ENCODE measurements at places on chromosomes 7 and 10.

DNA sequence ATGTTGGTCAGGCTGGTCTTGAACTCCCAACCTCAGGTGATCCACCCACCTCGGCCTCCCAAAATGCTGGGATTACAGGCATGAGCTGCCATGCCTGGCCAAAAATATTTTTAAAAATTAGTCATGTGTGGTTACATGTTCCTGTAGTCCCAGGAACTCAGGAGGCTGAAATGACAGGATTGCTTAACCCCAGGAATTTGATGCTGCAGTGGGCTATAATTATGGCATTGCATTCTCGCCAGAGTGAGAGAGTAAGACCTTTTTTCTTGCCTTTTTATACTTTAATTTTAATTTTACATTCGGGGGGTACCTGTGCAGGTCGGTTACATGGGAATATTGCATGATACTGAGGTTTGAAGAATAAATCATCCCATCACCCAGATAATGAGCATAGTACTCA, 86.6 kb upstream of the ZNF92 start:
- DNase-seq: no peak

GRCh38 chr10:72906446-72906845, 12.9 kb downstream of the OIT3 start:
- no peak for DNase-seq

DNA sequence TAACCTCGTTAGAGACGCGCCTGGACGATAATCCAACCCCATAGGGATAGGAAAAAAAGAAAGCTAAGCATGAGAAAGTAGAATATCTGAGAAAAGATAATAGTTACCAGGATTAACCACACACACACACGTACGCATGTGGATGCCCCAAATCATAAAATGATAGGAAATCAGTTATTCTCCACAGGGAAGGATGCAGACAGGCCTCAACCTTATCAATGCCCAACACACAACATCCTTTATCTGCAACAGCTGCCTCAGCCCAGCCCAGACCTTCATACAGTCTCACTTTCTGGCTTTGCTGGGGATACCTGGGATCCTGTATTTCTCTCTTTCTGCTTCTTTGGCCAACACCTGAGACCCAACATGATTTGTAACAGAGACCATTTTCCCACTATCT, 123.0 kb downstream of the NOC3L start:
- DNase-seq: no peak

DNA sequence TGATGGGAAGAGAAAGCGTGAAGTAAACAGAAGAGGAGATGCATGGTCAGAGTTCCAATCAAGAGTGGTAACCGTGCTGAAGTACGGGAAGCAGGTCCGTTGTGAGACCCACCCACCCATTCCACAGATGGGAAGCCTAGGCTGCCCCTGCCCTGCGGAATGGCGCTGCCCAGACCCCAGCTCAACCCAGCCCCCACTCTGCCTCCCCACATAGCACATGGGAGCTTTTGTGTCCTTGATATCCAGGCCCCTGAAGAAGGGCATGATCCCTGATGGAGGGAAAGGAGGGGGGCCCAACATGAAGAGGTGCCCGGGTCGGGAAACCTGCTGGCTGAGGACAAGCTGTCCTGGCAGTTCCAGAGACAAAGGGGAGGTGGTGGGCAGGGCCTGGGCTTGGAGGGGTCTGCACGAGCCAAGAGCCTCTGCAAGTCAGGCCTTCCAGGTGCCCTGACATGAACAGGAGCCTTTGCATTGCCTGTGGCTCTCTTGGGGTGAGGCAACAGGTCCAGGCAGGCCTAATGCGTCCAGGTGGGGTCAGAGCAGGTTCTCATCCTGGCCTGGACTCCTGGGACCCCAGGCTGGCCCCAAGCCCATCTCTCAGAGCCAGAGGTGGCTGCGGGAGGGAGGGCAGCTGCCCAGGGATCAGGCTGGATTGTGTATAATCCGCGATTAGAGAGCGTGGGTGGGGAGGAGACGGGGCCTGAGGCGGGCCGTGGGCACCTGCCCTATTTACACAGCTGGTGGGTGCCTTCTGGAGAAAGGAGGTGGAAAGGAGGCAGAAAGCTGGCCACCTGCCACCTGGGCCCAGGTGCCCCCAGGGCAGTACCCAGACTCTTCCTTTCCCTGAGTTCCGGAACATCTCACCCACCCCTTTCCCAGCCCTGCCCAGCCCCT, 23.5 kb downstream of the YKT6 start:
- no peak for DNase-seq

- no peak for DNase-seq
Observed at GRCh38 chr7:1851721-1852516, 181.8 kb downstream of the ELFN1 start.

DNA sequence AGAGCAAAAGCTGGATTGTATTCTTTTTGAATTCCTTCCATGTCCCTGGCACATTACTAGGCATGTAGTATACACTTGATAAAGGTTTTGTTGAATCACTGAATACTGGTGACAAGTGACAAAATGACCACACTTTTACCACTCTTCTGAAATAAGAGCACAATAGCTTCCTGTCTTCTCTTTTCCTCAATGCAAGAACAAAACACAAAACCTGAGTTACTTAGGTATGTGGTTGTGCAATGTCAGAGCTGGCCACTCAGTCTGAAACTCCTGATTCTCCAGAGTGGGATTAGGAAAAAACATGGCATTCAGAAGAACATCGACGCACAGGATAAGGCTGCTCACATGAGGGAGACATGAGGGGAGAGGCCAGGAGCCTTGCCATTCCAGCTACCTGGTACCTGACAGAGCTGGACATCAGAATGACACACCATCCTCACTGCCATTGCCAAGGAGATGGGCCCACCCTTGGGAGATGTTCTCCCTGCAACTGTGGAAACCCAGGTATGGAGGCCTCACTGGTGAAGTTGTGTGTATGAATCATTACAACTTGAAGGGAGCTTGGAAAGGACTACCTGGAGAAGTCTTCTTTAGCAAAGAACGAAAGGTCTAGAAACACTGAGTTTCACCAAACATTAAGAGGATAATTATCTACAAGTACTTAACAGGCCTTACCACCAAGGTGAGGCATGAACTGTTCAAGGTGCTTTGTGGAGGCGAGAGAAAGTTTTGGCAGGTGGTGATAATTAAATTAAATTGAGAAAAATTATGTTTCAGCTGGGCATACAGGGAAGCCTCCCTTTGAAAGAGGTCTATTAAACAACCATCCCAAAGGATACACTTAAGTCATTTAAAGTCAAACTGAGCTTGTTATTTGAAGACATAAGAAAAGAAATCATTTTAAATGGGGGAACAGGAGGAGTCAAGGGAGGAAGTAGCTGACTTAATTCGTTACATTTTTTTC, 246.5 kb upstream of the AOAH start:
- no peak for DNase-seq

DNA sequence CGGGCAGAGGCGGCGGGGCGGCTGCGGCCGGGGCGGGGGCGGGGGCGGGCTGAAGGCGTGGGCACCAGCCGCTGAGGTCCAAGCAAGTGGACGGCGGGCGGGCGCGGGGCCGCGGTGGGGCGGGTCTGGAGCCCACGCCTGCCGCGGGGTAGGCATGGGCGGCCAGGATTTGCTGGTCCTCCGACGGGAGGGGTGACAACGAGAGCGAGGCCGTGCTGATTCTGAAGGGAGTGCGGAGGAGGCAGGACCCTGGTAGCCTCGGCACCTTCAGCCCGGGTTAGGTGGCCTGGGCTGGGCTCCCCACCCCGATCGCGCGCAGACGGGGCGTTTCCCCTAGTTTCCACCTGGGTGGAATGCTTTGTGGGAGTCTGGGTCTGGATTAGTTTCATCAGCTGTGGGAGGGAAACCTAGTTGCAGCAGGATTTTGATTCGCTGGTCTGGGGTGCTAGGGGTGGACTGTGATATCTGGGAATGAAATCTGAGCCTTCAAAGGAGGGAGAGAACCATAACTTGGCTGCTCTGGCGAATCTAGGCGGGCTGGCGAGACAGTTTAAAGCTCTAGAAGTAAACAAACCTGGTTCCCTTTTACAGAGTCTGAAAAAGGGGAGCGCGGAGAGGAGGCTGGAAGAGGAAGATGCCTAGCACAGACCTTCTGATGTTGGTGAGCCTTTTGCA, 609 bp downstream of the SGPL1 start:
- no peak for DNase-seq

GRCh38 chr7:131341690-131342089, 14.0 kb downstream of the MKLN1 start:
- no peak for DNase-seq

- no peak for DNase-seq
Observed at GRCh38 chr10:123009105-123009820, 457 bp downstream of the ACADSB start.

- no peak for DNase-seq
Observed at GRCh38 chr7:596819-597182, 77.2 kb upstream of the PDGFA start.

DNA sequence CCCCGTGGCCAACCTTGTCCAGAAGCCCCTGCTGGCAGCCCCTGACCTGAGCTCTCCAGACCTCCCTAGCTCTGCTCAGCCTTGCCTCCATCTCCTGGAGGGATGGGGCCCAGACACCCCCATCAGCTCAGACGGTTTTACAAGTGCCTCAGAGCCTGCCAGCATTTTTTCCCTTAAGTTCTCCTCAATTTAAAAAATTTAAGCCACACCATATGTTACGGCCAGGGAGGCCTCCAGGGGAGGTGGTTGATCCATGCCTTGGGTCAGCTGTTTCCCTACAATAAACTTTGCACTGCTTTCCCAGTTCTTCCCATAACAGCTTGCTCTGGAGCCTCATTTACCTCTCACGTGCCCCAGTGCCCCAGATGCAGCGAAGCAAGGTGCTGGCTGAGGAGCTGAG, 143.5 kb downstream of the RGS10 start:
- no peak for DNase-seq

DNA sequence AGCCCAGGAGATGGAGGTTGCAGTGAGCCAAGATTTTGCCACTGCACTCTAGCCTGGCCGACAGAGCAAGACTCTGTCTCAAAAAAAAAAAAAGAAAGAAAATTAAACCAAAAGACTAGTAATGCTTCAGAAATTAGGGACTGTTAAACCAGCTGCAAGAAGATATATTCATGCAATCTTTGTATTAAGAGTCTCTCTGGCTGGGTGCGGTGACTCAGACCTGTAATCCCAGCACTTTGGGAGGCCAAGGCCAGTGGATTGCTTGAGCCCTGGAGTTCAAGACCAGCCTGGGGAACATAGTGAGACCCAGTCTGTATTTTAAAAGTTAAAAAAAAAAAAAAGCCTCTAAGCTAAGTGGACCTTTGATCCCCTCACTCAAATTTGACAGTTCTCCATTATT, 2.5 kb upstream of the HNRNPF start:
- no peak for DNase-seq
